Suppressor macrophage (primary cell): ENCODE measurements at places on chromosomes 12 and 14.

GRCh38 chr12:6965026-6965661 is 5.3 kb downstream of the PHB2 start:
- peak; percentile 95 for DNase-seq

GRCh38 chr12:95805864-95806671 is 15.5 kb upstream of the NTN4 start:
- no peak for DNase-seq

DNA sequence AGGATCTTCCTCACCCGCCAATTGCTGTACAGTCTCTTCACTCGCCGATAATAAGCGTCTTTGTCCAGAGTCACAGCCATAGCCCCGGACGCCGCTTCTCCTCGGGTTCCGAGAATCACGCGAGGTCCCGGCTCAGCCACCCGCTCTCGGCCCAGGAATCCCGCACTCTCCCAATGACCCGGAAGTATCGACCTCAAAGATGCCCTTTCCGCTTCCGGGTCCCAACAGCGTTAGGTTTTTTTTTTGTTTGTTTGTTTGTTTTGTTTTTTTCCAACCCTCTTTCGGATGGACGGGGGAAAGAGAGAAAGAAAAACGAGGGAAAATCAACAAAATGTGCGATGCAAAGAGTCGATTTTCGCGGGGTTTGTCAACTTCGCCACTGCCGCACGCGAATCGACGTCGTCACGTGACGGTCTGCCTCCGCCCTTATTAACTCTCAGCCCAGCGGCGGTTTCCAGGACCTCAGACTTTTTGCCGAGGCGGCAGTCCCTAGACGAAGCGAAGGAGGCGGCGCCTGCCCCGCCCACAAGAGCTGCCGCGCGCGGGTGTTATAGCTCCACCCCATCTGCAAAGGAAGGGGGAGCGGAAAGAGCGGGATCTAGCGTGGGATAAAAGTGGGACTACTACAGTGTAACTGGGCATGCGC is at the start of gene SUPT16H:
SUPT16H (minus strand) TSS at position 172 of the 646 bp plus-strand sequence; CDS start at position 80, 92 bp downstream.
- peak; percentile 98 for DNase-seq

DNA sequence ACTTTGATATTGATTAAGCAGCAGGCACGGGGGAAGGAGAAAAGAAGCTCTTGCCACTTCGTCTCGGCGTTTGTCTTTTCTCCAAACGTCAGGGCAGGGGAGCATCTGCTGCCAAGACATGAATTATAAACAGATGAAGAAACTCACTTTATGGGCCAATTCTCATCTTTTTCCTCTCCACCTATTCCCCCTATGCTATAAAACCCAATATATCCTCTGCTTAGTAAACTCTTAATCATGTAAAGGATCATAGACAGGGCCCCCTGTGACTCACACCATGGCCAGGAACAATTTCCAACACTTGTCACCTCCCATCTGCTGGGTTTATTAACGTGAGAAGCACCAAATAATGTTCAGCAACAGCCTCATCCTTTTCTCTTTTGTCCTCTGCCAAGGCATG is 1092.1 kb upstream of the TMEM132C start:
- no peak for DNase-seq

GRCh38 chr12:81095501-81096232 is 17.8 kb downstream of the ACSS3 start:
- DNase-seq = no peak

GRCh38 chr12:120321382-120322202 is 6.0 kb downstream of the PLA2G1B start:
- DNase-seq = no peak

DNA sequence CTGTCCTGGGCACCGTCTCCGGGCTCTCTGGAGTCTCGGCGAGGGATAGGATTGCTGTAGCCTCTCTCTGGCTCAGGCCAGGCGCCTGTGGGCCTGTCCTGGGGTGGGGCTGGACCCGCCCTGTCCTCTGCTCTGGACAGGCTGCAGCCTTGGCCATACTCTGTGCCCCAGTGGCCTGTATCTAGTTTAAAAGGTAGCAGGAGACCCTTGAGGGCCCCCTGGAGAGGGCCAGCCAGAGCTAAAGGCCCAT is 1.8 kb downstream of the KIF26A start:
- DNase-seq = no peak

DNA sequence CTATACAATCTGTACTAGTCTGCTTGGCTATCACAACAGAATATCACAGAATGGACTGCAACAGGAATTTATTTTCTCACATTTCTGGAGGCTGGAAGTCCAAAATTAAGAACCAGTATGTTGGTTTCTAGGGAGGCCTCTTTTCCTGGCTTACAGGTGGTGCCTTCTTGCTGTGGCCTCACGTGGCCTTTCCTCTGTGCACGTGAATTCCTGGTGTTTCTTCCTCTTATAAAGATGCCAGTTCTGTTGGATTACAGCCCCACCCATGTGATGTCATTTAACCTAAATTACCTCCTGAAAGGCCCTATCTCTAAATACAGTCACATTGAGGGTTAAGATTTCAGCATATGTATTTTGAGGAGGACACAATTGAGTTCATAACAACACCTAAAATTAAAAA is 32.1 kb upstream of the C2CD5 start:
- DNase-seq = no peak
